WTC11 (cell line): ENCODE measurements at places on chromosomes 7 and 10.

GRCh38 chr7:29255906-29256692, 61.5 kb downstream of the CHN2 start:
- no peaks in the 10 kb centered on the region for H3K36me3 ChIP-seq
- H3K27ac ChIP-seq: no peak overlapping the region
- H3K27me3 ChIP-seq: no peaks in the 10 kb centered on the region
- peaks cover 5% of the 10 kb centered on the region for H3K4me1 ChIP-seq
- no peak for DNase-seq

DNA sequence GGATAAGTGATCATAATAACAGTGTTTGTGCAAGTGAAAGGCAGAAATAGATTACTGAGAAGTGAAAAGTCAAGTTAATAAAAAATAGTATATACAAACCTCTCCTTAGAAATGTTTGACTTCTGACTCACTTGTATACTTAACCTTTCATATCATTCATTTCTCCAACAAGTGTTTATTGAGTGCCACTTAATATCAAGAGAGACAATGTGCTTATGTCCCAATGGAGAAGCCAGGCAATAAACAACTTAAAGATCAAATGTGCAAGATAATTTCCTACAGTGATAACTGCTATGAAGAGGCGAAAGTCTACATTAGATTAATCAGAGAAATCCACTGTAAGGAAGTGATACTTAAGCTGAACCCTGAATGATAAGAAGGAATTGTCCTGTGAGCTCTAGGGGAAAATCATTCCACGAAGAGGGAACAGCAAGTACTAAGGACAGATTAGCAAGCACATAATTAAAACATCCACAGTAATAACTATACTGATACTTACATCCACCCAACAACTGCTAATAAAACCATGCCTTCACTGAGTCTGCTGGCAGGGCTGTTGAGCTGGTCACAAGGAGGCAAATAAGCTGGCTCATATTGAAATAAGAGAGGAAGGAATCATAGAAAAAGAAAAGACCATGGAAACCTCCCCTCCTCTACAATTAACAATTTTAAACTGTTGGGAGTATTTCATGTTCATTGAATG, 203.5 kb downstream of the CTNNA3 start:
- H3K4me1 ChIP-seq: no peaks in the 10 kb centered on the region
- no peak for DNase-seq
- no peaks in the 10 kb centered on the region for H3K27me3 ChIP-seq
- no peak overlapping the region for H3K27ac ChIP-seq
- no peak overlapping the region for H3K4me3 ChIP-seq
- H3K36me3 ChIP-seq: no peaks in the 10 kb centered on the region

DNA sequence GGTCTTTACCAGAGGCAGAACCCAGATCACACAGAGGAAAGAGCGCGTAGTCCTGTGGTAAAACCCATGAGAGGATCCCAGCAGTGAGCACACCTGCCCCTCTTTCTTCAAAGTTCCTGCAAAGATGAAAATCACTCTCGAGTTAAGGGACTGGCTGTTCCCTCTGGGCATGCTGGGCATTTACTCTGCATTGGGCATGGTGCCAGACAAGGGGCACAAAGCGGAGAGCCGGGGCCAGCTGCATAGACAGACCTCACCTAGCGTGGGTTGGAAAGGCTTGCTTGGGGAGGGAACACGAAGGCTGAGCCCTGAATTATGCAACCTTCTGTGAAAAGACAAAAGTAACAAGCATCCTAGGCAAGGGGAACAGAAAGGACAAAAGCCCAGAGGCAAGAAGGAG, 120.0 kb upstream of the TCERG1L start:
- peaks cover 6% of the 10 kb centered on the region for H3K27me3 ChIP-seq
- H3K27ac ChIP-seq: no peak overlapping the region
- no peak for DNase-seq
- H3K4me1 ChIP-seq: no peaks in the 10 kb centered on the region
- no peak overlapping the region for H3K4me3 ChIP-seq
- H3K36me3 ChIP-seq: peaks cover 70% of the 10 kb centered on the region

GRCh38 chr7:233249-234035, 41.1 kb downstream of the FAM20C start:
- H3K27ac ChIP-seq: peak overlapping the region; percentile 84
- H3K4me1 ChIP-seq: no peaks in the 10 kb centered on the region
- H3K36me3 ChIP-seq: no peaks in the 10 kb centered on the region

GRCh38 chr7:44971188-44971901, 7.5 kb downstream of the MYO1G start:
- no peaks in the 10 kb centered on the region for H3K4me1 ChIP-seq
- H3K4me3 ChIP-seq: no peak overlapping the region
- DNase-seq: no peak
- H3K36me3 ChIP-seq: no peaks in the 10 kb centered on the region
- no peak overlapping the region for H3K27ac ChIP-seq

DNA sequence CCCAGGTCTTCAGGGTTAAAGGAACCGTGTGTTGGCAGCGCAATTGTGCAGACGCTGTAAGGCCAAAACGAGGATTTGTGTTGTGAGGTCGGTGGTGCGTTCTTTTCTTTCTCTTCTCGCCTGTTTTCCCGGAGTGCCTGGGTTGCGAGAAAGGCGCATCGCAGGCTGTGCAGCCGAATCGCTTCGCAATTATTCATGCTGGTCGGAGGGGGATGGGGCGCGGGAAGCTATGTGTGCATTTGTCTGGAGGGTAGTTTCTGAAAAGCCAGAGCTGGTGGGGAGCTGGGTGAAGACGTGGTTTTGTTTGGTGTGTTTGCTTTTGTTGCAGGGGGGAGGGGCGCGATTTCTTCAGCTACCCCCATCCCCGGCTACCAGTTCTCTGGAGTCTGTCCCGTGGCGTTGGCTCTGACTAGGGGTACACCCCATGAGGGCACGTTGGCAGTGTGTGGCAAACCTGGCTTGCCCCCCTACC, 2.1 kb downstream of the MXI1 start:
- peak overlapping the region; percentile 91 for H3K4me3 ChIP-seq
- peaks cover 85% of the 10 kb centered on the region for H3K27me3 ChIP-seq
- H3K27ac ChIP-seq: peak overlapping the region; percentile 61
- DNase-seq: peak; percentile 49
- no peaks in the 10 kb centered on the region for H3K36me3 ChIP-seq

DNA sequence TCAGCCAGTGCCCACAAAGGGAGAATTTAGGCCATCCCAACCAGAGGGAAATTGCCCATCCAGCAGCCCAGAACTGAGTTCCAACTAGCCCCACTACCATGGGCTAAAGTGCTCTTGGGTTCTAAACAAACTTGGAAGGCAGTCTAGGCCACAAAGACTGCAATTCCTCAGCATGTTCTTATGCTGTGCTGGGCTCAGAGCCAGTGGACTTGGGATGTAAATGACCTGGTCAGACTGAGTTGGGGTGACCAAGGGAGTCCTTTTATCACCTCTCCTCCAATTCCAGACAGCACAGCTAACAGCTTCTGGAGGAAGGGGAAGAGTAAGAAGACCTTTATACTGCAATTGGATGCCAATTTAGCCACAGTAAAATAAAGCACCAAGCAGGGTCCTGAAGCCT, 607.2 kb upstream of the KCND2 start:
- no peak overlapping the region for H3K4me3 ChIP-seq
- no peak overlapping the region for H3K27ac ChIP-seq
- H3K36me3 ChIP-seq: no peaks in the 10 kb centered on the region
- H3K27me3 ChIP-seq: no peaks in the 10 kb centered on the region; the same call in 1 of the 2 replicates

- peak overlapping the region; percentile 59 for H3K4me3 ChIP-seq
- no peak for DNase-seq
- peaks cover 81% of the 10 kb centered on the region for H3K4me1 ChIP-seq
- H3K27me3 ChIP-seq: no peaks in the 10 kb centered on the region; the same call in 1 of the 2 replicates
These were observed 47.5 kb upstream of the PODXL start for GRCh38 chr7:131603932-131604331.

GRCh38 chr10:51244748-51245490, 170.6 kb downstream of the PRKG1 start:
- peak overlapping the region; percentile 96 for H3K27ac ChIP-seq
- H3K36me3 ChIP-seq: no peaks in the 10 kb centered on the region
- H3K4me3 ChIP-seq: peak overlapping the region; percentile 43
- no peaks in the 10 kb centered on the region for H3K27me3 ChIP-seq
- H3K4me1 ChIP-seq: peaks cover 56% of the 10 kb centered on the region

DNA sequence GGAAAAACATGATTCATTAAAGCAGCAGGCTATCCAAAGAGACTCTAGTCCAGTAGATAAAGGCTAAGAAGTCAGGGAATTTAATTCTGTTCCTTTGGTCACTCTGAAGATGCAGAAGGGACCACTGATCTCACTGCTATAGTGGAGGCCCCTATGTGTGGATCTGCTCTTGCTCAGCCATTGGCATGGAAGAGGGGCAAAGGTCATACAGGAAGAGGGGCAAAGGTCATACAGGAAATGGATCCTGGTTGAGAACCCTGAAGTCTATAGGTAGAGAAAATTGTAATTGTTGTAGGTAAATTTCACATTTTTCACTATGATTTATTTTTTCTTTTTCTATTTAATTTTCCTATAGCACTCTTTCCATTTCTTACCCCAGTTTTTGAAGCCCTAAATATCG, 21.6 kb downstream of the OR2AE1 start:
- no peaks in the 10 kb centered on the region for H3K36me3 ChIP-seq
- H3K27me3 ChIP-seq: no peaks in the 10 kb centered on the region; the same call in none of the 2 replicates
- no peak overlapping the region for H3K4me3 ChIP-seq
- no peak for DNase-seq
- H3K27ac ChIP-seq: no peak overlapping the region
- H3K4me1 ChIP-seq: no peaks in the 10 kb centered on the region

DNA sequence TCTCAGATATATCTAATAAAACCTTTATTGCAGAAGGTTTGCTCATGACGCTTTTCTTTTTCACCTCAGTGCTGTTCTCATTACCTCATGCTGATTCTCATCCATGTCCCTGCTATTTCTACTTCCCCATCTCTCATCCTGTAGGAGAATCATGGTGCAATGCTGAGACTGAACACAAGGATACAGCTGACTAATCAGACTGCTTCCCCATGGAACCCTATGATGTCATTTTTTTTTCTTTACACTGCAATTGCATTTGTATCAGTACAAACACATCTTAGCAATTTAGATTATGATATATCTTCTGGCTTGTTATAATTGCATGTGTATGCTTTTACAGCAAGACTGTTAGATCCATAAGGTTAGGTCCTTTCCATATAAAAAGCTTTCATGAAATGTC, 93.7 kb downstream of the SEMA3A start:
- H3K27me3 ChIP-seq: no peaks in the 10 kb centered on the region
- H3K4me1 ChIP-seq: peaks cover 15% of the 10 kb centered on the region
- H3K4me3 ChIP-seq: no peak overlapping the region
- DNase-seq: no peak

- H3K27ac ChIP-seq: no peak overlapping the region
- H3K4me3 ChIP-seq: no peak overlapping the region
- peaks cover 5% of the 10 kb centered on the region; the same call in 1 of the 2 replicates for H3K4me1 ChIP-seq
These were observed 14.4 kb upstream of the SH2B2 start for GRCh38 chr7:102272075-102272916.

DNA sequence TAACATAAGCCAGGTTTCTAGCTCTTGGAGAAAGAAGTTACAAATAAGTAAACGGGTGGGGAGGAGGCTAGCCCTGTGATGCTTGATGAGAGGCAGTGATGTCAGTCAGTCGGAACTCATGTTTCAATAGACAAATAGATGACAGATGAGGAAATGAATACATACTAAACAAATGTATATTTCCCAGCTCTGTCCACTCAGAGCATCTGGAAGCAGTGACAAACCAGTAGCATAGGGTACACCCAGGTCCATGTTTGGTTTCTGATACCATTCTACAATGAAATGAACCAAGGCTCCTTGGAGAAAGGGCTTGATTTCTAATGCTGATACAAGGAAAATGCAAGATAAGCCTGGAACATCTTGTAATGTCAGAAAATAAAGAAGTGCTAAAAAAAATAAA, 30.6 kb downstream of the PODXL start:
- DNase-seq: no peak
- peaks cover 79% of the 10 kb centered on the region for H3K4me1 ChIP-seq
- peak overlapping the region; percentile 86 for H3K27ac ChIP-seq
- peaks cover 9% of the 10 kb centered on the region for H3K36me3 ChIP-seq

DNA sequence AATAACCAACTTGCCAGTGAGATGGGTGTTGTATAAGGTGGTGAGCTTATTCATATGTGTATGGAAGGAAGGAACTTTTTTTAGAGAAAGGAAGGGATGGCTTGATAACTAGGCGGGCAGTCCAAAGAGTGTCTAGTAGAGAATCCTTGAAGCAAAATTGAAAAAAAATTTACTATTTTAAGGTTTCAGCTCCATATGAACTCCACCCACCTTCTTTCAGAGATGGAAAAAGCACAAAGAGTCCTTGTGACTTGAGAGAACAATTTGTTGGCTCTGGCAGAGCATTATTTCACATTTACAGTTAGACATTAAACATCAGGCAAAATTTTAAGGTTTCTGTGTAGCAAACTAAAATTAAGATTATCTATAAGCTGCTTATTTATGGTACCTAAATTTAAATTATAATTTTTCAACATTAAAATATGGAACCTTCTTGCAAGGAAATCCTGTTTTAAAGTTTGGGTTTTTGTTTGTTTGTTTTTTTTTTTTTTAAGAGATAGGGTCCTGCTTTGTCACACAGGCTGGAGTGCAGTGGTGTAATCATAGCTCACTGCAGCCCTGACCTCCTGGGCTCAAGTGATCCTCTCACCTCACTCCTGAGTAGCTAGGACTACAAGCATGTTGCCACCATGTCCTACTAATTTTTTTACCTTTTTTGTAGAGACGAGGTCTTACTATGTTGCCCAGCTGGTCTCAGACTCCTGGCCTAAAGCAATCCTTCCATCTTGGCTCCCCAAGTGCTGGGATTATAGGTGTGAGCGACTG, 12.2 kb downstream of the PTPN12 start:
- H3K4me1 ChIP-seq: peaks cover 62% of the 10 kb centered on the region
- no peak overlapping the region for H3K4me3 ChIP-seq
- H3K27ac ChIP-seq: peak overlapping the region; percentile 35; the same call in 1 of the 2 replicates
- no peaks in the 10 kb centered on the region for H3K27me3 ChIP-seq
- DNase-seq: no peak
- peaks cover 5% of the 10 kb centered on the region; the same call in 1 of the 2 replicates for H3K36me3 ChIP-seq

DNA sequence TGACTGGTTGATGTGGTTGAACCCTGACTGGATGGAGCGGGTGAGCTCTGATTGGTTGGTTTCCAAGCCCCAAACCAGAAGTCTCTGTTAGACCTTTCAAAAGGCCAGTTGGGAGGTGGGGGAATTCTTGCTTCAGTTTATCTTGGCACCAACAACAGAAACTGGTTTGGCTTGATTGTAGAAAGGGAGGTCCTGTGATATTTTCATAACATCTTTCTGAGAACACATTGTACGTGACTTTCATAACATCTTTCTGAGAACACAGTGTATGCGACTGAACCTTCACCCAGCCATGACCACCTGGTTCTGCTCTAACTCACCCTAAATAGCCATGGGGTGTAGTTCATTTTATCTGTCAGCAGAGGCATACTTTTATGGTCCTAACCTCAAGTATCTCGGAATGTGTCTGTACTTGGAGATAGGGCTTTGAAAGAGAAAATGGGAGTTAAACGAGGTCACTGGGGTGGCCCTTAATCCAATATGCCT, 88.3 kb downstream of the GALNT17 start:
- H3K27me3 ChIP-seq: no peaks in the 10 kb centered on the region
- peaks cover 37% of the 10 kb centered on the region for H3K36me3 ChIP-seq
- H3K27ac ChIP-seq: peak overlapping the region; percentile 12; the same call in 1 of the 2 replicates
- DNase-seq: no peak
- peaks cover 37% of the 10 kb centered on the region for H3K4me1 ChIP-seq
